ENCODE measurements at places on chromosomes 7 and 10.
A peak's percentile ranks its signal among the peaks of the same experiment; 100 is the strongest.

GRCh38 chr7:132533916-132534315 is 42.4 kb downstream of the PLXNA4 start:
- no peak for DNase-seq
- H3K36me3 ChIP-seq = no peaks in the 10 kb centered on the region
- H3K27me3 ChIP-seq = peaks cover 91% of the 10 kb centered on the region
- H3K4me1 ChIP-seq = no peaks in the 10 kb centered on the region
- H3K4me3 ChIP-seq = no peak overlapping the region

DNA sequence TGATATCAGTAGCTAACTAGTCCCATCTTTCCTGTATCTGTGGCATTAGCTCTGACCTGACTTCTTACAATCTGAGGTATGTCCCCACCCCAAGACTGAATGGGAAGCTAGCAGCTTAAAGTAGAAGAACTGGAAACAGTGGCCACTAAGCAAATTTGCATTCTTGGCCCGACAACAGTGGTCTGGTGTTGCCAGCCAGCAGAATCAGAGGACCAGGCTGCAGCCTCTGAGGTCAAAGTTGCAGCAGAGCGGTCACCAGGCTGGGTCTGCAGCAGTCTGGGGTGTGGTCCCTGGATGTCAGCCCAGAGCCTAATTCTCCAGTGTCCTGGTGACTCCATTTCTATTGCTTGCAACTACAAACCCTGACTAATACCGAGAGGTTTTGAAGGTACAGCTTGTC is 26.3 kb downstream of the FAM107B start:
- peaks cover 27% of the 10 kb centered on the region for H3K4me1 ChIP-seq
- H3K36me3 ChIP-seq = no peaks in the 10 kb centered on the region
- H3K27ac ChIP-seq = peak overlapping the region; percentile 80
- H3K4me3 ChIP-seq = no peak overlapping the region
- peak; percentile 93 for DNase-seq

- H3K36me3 ChIP-seq = no peaks in the 10 kb centered on the region
- no peaks in the 10 kb centered on the region for H3K27me3 ChIP-seq
- no peaks in the 10 kb centered on the region for H3K4me1 ChIP-seq
- no peak for DNase-seq
- no peak overlapping the region for H3K27ac ChIP-seq
Measured at GRCh38 chr10:116690356-116691322, 51.7 kb downstream of the HSPA12A start.

DNA sequence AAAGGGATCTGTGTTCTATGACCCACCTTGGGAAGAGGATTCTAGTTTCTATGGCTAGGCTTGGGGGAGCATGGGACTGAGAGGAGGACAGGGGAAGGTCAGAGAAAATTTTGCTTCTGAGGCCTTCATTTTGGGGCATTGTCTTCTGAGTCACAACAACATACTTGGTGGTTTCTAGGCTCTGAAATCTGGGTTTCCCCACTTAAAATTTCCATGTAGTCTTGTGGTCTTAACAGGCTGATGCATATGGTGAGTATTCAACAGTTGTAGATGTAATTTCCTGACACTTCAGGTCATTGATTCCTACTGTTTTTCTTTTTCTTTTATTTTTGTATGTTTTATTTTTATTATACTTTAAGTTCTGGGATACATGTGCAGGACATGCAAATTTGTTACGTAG is 88.5 kb downstream of the ANKRD7 start:
- DNase-seq = no peak
- H3K27ac ChIP-seq = no peak overlapping the region
- no peaks in the 10 kb centered on the region for H3K36me3 ChIP-seq
- H3K4me1 ChIP-seq = no peaks in the 10 kb centered on the region

DNA sequence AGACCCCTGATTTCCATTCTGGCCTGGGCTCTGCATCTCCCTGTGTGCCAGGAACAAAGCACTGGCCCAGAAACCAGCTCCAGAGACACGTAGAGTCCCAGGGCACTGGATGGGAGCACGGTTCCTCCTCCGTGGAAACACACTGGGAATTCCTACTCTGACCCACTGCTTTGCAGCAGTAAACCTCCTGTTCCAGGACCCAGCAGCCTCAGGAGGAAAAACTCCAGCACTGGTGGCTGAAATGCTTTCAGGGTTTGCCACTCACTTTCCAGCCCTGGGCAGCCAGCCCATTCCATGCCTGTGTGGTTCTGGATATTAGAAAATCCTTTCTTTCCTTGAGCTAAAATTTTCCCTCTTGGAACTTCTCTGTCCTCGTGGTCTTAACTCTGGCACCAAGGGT is 58.0 kb downstream of the FAM171A1 start:
- no peak overlapping the region for H3K27ac ChIP-seq
- H3K4me1 ChIP-seq = no peaks in the 10 kb centered on the region
- no peak for DNase-seq
- H3K4me3 ChIP-seq = no peak overlapping the region

- peak; percentile 92 for DNase-seq
- H3K36me3 ChIP-seq = peaks cover 35% of the 10 kb centered on the region
- no peaks in the 10 kb centered on the region for H3K27me3 ChIP-seq
- H3K4me3 ChIP-seq = peak within 1 kb of the TSS; percentile 85
Measured at GRCh38 chr10:68955832-68956532, at the start of gene DDX21. DDX21 (plus strand) TSS chr10:68956170; CDS start chr10:68956226, 56 bp downstream.

- H3K27ac ChIP-seq = no peak overlapping the region
- H3K36me3 ChIP-seq = no peaks in the 10 kb centered on the region
- H3K27me3 ChIP-seq = no peaks in the 10 kb centered on the region
- no peak overlapping the region for H3K4me3 ChIP-seq
- H3K4me1 ChIP-seq = no peaks in the 10 kb centered on the region
- DNase-seq = no peak
Measured at GRCh38 chr7:128192497-128193142, 48.5 kb upstream of the LEP start.

DNA sequence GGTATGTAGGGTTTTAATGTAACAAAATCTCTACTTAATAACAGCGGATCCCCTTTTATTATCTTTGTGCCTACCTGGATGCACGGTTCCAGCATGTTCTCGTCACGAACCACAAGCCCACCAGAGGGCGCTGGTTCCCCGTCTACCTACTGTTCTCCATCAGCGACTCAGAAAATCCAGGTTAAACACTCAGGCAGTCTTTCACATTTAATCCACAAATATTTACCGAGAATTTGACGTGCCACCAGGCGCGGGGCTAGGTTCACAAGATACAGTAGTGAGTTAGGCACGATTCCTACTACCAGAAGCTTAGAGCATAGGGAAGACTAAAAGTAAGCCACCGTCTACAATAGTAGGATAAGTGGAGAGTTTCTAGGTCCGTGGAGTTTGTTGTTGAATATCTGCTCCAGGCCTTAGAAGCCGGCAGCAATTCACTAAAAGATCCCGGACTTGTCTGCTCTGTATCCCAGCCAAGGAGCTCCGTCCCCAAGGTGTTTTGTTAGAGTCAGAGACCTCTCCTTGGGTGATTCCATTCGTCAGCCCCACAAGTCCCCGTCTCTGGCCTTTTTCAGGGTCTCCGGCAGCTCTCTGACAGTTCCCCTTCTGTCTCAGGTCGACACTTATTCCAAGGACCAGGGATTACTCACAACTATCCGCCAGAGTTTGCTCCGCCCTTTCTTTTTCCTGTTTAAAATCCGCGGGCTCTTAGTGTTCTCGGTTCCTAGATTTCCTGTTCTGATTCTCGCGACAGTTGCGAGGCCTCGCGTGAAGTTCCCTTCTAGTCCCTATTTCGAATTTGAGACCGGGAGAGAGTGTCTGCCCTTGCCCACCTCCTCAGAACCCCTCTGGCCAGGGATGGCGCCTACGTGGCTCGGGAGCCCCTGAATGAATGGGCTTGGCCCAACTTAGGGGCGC is 1.5 kb upstream of the KAZALD1 start:
- H3K36me3 ChIP-seq = no peaks in the 10 kb centered on the region
- peaks cover 19% of the 10 kb centered on the region for H3K4me1 ChIP-seq
- peak overlapping the region; percentile 86 for H3K27ac ChIP-seq
- H3K27me3 ChIP-seq = no peaks in the 10 kb centered on the region

DNA sequence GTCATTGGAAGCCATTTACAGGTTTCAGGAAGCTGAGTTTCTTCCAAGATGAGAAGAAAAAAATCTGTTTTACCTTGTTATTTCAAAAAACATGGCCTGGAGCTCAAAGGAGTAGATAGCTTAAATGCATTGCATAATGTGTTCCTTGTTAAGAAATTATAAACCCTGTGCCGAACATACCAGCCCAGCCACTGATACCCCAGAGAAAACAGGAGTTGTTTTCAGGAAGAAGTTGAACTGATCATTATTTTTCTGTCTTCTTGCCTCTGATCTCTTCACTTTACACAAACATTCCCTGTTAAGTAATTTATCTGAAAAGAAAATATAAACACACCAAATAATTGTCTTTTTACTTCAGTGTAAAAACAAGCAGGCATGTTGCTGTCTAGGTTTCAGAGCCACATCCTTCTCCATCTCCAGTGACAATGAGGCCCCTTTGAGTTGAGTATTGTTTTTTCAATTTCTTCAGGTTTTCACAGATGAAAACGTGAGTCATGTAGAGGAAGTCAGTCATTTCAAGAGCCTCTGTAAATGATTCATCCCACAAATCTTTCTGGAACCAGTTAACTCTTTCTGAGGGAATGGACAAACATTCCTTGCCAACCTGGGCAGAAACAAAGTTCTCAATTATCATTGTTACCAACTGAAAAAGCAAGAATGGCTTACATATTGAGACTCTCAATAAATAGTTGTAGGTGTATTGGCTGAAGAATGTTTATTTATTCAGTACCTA is 244.2 kb downstream of the IPMK start:
- H3K4me1 ChIP-seq = 0 out of 2 replicates have a peak, but pooled peaks cover 5% of the 10 kb centered on the region
- peak overlapping the region; percentile 46 for H3K27ac ChIP-seq
- peak; percentile 71 for DNase-seq
- no peaks in the 10 kb centered on the region for H3K36me3 ChIP-seq

DNA sequence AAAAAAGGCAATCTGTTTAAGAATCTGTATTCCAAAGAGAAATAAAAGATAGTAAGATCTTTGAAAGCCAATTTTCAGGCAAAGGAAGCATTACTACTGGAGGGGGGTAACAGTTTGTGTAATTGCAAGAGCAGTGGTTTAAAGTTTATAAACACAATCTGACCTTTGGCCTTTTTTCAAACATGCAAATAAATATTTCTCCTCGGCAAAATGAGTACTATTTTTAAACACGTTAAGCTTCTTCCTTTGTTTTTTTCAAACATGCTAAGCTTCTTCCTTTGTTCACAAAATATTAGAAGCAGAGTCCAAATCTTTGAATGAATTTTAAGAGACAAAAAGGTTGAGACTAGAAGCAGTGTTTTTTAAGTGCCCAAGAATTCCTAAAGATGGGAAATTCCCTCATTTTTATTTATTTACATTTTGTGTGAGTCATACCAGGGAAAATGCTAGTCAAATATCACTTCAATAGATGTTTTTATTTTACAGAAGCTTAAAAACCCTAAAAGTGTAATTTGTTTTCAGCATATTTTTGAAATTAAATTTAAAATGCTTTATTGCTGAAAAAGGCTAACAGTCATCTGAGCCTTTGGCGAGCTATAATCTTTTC is 229.3 kb downstream of the GPR37 start:
- H3K4me1 ChIP-seq = no peaks in the 10 kb centered on the region
- no peak overlapping the region for H3K27ac ChIP-seq
- DNase-seq = no peak
- H3K4me3 ChIP-seq = no peak overlapping the region

DNA sequence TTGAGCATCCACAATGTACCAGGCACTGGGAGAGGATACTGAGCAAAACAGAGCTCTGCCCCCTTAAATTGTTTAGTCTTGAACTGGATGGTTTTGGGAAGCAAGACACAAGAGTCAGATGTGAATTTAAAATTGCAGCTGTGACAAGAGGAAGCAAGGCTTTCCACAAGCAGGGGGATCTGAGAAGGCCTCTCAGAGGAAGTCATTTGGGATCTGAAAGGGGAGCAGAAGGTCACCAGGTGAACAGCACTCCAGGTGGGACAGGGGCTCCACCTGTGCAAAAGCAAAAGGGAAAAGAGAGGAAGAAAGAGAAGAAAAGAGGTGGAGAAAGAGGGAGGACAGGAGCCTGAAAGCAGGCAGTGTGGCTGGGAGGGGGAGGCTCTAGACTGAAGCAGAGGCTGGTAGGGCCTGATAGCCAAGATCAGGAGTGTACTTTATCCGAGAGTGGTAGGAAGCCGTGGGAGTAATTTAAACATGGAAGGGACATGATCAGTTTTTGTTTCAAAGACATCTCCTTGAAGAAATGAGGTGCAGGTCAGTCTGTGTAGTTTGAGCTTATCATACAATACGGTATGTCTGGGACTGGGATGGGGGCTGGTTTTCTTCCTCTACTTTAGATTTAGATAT is 76.1 kb upstream of the DUSP5 start:
- H3K36me3 ChIP-seq = no peaks in the 10 kb centered on the region
- H3K4me1 ChIP-seq = peaks cover 66% of the 10 kb centered on the region
- no peak overlapping the region for H3K4me3 ChIP-seq
- DNase-seq = no peak

DNA sequence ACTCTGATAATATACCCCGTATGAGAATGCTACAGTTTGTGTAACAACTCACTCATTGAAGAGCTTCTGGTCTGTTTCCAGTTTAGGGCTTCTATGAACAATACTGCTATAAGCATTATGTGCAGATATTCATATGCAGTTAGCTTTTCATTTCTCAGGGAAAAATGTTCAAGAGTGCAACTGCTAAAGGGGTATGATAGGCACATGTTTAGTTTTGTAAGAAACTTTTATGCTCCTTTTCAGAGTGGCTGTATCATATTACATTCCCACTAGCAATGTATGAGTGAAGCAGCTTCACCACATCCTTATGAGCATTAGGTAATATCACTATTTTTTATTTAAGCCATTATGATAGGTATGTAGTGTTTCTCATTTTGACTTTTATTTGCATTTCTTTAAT is 182.6 kb upstream of the CXCL12 start:
- no peak for DNase-seq
- H3K4me3 ChIP-seq = no peak overlapping the region
- H3K27me3 ChIP-seq = peaks cover 40% of the 10 kb centered on the region
- no peak overlapping the region for H3K27ac ChIP-seq
- no peaks in the 10 kb centered on the region for H3K36me3 ChIP-seq

DNA sequence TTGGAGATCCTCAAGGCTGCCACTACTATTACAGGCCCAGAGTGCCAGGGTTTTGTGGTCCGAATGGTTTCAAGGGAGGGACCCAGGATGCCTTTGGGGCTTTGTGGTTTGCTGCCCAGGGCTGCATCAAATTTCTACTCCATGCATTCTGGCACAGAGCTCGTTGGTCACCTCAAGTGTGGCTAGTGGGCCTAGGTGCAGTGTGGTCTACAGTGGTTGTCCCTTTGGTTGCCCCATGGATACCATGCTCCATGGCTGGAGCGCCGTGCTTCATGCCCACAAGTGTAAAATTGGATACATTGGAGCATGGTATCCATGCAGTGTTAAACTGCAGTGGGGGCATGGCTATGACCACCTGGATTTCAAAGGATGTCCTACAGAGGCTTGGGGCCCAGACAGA is 5.4 kb upstream of the PRF1 start:
- no peaks in the 10 kb centered on the region for H3K27me3 ChIP-seq
- no peak overlapping the region for H3K27ac ChIP-seq
- H3K4me3 ChIP-seq = no peak overlapping the region
- no peaks in the 10 kb centered on the region for H3K36me3 ChIP-seq
- H3K4me1 ChIP-seq = no peaks in the 10 kb centered on the region

Measured in PC-9 (cell line).